Pulmonary artery endothelial cell (primary cell): ENCODE measurements at places on chromosomes 11 and 22. TPM values are rescaled to one million over a fixed set of nuclear protein-coding genes. Genes with fewer than 3 reads are reported as not detected.

DNA sequence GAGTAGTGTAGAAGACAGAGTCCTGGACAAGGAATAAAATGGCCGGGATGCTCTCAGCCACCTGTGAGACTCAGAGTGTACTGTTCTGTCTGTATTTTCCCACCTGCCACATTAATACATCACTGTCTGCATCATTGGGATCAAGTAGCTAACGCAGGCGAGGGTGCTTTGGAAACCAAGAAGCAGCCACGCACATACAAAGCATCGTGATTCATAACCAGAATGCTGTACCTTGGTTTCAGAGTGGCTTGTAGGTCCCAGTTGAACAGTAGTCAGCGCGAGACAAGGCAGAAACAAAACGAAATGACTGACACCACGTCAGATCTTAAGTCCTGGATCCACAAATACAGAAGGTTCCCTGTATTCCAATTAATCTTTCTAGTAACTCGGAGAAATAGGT lies 198.3 kb downstream of the GRIK4 start:
- DNase-seq, result no peak

DNA sequence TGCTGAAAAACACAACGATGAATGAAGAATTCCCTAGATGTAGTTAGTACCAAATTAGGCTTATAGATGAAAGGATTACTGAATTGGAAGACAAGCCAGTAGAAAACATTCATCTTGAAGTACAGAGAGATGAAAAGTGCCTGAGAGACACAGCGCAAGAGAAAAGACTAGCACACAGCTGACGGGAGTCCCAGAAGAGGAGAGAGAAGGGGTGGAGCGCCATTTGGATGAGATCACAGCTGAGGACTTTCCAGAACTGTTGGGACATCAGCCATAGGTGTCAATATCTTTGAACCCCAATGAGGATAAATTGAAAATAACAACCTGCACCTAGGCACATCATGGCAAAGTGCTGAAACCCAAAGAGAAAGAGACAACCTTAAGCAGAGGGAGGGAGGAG lies 25.2 kb downstream of the ALG12 start:
- no peak for DNase-seq

GRCh38 chr11:117287668-117288067 lies 3.5 kb upstream of the BACE1-AS start:
- no peak for DNase-seq

Gene PRODH
- not detected in 2 replicates for total RNA-seq

Gene KCNJ11
- 0.07 and 0.20 TPM in 2 replicates for total RNA-seq
